ENCODE measurements at places on chromosomes 1 and 21.

DNA sequence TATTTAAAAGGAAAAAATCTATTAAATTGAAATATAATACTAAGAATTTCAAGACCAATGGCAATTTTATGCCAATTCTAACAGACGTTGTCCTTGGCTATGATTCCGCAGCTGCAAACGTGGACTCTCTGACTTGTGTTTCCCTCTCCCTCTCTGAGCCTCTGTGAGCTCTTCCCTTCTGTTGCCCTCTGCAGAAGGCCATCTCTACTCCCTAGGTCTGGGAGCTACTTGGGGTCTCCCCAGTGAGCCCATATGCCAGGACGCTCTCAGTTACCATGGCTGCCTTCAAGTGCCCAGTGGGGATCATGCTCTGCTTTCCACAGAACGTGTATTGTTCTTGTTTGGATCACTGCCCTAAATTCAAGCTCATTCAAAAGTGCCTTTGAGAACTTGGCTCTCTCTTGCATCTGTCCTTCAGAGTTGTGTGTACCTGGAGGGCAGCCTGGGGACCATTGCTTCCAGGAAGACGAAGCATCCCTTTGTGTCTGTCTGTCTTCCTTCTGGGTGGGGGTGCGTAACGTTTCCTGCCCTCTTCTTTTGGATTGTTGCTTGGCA lies 97.5 kb upstream of the TSPAN2 start:
- no peak for DNase-seq

GRCh38 chr1:163202833-163203451 lies at the start of gene RGS5:
Gene RGS5 (minus strand): TSS chr1:163202916. CDS start chr1:163202835, 81 bp downstream.
- no peak for DNase-seq

DNA sequence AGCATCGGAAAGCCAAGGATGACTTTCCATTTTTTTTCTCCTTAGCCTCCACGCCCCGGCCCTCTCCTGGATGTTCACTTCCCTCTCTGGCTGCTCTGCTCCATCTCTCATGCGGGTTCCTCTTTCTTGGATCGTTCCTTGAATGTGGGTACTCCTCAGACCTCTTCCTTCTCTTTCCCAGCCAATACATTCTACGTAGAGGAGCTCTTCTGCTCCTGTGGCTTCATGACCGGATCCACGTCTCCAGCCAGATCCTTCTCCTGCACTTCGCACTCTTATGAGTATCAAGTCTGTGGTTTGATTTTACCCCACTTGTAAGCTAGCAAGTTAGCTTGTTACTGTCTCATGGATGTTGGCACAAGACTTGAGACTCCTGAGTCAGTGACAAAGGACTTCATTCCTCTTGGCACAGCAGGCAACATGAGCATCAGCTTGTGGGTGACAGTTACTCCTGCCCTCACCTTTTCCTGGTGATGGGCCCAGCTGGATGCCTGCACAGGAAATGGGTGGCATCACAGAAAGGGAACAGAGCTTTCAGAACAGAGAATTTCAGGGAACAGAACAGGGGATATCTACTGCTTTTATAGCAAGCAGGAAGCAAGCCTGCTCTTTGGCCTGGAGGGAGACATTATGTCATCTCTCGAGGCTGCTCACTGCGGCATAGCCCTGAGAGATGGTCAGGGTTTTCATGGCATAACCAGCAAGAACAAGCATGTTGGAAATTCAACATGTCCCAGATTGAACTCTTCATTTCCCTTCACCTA lies 100.1 kb upstream of the KIF26B start:
- DNase-seq, result peak; percentile 57

DNA sequence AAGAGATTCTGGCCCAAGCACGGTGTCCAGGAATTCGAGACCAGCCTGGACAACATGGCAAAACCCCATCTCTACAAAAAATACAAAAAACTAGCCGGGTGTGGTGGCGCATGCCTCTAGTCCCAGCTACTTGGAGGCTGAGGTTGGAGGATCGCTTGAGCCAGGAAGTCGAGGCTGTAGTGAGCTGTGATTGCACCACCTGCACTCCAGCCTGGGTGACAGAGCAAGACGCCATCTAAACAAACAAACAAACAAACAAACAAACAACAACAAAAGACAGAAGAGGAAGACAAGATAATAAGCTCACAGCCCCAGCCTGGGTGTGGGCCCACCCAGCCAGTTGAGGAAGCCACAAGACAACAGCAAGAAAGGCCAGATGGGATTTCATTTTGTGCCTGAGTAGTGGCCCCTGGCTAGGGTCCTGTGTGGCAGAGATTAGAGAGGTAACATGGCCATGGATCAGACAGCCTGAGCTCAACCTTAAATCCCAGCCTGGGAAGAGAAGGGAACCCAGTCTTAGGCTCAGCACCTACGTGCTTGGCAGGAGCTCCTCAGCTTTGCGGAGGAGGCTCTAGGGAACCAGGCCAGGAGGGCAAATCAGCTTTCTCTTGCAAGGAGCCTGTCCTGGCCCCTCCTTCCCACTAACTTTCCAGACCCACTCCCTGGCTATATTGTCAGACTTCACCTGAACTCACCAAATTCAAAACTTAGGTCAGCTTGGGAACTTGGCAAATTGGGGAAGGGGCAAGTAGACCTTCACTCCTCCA lies 4.9 kb upstream of the BEST4 start:
- no peak for DNase-seq

- DNase-seq, result no peak
Measured at GRCh38 chr1:151476083-151476482, 16.8 kb upstream of the POGZ start.

DNA sequence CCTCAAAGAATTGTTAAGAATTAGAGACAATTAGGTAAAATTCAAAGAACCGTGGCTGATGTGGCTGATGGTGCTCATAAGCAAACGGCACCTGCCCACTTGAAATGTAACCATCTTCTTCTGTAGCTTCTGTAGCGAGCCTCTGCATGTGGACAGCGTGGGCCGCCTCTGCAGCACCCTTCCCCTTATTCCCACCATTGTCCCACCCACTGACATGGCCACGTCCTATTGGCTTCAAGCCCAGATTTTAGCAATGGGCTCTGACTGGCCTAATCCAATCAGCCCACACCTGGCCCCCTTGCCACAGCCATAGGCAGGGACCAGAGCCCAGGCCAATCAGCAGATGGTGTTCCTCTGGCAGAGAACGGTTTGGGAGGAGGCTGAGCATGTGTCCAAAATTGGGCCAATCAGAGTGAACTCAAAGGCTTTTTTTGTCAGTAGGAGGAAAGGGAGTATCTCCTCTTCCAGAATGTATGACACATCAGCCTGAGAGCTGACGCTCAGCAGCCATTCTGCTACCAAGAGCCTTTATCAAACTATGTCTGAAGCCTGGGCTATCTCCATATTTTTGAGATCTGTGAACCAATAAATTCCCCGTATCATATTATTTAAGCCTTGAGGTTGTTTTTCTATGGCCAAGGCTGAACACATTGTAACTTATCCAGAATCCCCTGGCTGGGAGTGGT lies 518.5 kb downstream of the SMYD3 start:
- DNase-seq, result no peak

DNA sequence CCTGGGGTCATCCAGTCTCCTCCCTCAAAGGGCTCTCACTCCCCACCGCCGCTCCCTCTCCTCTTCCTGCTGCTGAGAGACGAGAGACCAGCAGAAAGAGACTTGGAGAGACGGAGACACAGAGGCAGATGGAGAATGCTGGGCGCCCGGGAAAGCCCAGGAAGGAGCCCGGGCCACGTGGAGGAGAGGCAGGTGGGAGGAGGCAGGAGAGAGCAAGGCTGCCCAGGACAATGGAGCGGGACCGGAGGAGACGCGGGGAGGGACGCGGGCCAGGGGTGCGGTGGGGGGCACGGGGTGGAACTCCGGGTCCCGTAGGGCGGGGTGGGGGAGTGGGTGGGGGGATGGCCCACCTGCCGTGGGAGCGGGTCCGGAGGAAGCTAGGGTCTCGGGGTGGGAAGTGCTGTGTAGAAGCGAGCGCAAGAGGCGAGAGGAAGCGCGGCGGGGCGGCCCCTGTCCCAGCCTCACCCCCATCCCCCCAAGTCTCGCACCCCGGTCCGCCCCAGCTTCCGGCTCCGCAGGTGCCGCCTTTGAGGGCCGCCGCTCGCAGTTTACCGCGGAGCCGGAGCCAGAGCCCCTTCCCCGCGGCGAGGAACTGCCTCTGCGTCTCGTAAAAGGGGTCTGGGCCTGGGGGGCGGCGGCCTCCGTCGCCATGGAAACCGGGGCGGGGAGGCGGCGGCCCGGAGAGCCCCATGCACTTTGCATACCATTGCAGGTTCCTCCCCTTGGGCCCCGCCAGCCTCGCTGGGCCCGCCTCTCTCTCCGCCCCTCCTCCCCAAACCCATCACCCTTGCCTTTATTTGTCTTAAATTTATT lies 11.7 kb upstream of the EPHA2 start:
- DNase-seq, result no peak

- DNase-seq, result no peak
Measured at GRCh38 chr1:210223226-210223904, 9.2 kb upstream of the SERTAD4 start.

- DNase-seq, result no peak
Measured at GRCh38 chr1:6070450-6070974, 24.8 kb downstream of the KCNAB2 start.

GRCh38 chr1:1862905-1863547 lies 27.9 kb downstream of the GNB1 start:
- no peak for DNase-seq

DNA sequence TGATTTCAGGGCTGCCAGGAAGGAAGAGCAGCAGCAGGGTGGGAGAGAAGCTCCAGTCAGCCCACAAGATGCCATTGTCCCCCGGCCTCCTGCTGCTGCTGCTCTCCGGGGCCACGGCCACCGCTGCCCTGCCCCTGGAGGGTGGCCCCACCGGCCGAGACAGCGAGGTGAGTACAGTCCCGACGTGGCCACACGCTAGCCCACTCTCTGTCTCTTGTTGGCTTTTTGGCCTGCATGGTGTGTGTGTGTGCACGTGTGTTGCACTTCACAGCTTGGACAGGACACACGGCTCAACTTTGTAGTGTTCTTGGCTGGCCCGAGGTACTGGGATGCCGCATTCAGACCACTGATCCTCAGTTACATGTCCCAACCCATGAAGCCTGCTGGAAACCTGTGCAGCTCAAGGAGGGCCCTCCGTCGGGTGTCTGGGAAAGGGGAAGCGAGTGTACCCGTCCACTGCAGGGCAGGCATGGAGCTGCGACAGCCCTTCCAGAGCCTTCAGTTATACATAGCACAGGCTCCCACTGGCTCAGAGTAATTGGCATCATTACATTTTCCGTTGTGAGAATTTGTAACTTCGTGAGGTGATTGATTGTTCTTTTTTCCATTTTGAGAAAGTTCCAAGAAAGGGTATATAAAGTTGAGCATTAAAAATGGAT lies 454 bp downstream of the CORT start:
- DNase-seq, result no peak

DNA sequence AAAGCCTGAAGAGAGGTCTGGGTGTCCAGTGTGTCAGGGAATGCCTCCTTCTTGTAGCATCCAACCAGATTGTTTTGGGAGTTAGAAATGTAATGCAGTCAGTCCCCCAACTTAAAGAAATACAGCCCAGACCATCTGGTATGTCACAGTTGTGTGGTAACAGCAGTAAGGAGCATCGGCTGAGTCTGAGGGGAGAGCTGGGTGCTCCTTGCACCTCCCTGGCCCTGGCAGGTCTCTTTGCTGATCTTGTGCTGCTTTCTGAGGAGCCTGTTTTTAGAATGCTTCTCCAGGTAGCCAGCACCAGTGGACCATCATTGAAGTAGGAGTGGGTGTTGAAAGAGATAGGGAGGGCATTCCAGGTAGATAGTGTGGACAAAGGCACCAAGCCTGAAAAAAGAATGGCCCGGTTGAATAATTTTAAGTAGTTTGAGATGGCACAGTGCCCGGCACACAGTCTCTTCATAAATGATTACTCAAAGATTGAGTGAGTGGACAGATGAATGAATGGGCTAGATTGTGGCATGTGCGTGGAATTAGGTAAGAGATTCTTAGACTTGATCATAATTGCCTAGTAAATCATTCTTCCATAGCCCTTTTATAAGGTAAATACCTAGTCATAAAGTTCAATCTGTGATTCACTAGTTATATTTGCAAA lies 46.5 kb downstream of the LAMC1 start:
- DNase-seq, result no peak

Data from inflammatory macrophage treated with lipopolysaccharide for 1 hour (primary cell).